ENCODE measurements at places on chromosomes 3 and 15.

- DNase-seq, result no peak
Measured at GRCh38 chr3:2910997-2911396, 199.2 kb downstream of the IL5RA start.

DNA sequence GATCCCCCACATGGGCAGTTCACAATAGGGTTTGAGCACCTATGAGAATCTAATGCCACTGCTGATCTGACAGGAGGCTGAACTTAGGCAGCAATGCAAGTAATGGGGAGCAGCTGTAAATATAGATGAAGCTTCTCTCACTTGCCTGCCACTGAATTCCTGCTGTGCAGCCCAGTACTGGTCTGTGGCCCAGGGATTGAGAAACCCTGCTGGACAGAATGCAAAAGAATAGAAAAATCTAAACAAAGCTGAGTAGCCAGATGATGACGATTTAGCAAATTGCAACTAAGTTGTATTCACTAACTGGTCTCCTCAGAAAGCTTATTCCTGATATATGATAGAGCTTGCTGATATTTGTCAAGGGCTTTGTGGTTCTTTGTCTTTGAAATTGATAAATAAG lies 34.3 kb upstream of the APH1B start:
- no peak for DNase-seq

- DNase-seq, result peak; percentile 40
Measured at GRCh38 chr15:41772720-41773331, 1.5 kb upstream of the MAPKBP1 start.

GRCh38 chr3:123394391-123395020 lies 54.4 kb downstream of the ADCY5 start:
- peak; percentile 45 for DNase-seq

DNA sequence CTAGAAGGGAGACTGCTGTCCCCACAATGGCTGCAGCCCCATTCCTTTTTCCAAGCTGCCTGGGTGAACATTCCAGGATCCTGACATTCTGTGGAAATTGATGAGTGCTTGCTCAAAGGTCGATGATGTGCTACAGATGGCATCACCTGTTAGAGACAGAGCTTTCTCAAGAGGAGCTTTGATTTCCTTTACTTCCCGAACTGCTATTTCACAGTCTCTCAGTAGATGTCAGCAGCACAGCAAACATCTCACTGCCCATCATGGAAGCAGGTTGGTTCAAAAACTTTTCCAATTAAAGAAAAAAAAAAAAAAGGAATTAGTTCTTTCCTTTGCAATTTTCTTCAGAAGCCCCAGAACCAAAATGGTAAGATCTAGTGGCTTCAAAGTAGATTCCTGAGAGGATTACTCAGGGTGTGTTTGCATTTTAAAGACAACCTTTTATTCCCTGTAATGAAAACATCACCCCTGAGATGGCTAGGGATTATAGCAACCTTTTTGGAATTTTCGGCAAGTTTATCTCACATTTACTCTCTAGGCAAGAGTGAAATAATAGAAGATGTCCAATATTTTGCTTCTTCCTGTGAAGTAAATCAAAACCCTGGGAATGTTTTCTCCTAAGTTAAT lies 44.8 kb downstream of the POLR2M start:
- DNase-seq, result no peak

DNA sequence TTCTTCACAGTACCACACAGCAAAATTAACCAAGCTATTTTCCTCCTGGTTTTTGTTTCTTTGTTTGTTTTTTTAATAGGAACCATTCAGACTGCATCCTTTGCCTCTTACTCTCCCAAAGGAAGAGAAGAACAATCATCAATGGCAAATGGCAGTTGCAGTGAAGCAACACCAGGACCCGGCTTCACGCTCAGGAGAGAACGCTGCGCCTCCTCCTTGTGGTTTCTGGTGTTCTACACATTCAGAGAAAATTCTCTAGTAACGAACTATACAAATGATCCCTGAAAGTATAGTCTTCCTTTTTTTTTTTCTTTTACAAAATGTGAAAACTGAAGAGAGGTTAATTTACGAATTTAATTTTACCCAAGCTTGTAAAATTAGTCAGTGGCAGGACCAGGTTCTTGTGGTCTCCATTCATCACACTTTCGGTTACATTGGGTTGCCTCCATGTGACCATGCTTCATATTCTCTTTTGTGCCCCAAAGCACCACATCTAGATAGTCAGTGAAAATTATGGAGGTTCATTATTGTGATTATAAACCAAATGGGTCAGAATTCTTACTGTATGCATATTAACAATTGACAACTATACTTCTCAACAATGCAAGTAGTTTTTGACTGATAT lies 10.6 kb upstream of the MINDY2 start:
- DNase-seq, result no peak

DNA sequence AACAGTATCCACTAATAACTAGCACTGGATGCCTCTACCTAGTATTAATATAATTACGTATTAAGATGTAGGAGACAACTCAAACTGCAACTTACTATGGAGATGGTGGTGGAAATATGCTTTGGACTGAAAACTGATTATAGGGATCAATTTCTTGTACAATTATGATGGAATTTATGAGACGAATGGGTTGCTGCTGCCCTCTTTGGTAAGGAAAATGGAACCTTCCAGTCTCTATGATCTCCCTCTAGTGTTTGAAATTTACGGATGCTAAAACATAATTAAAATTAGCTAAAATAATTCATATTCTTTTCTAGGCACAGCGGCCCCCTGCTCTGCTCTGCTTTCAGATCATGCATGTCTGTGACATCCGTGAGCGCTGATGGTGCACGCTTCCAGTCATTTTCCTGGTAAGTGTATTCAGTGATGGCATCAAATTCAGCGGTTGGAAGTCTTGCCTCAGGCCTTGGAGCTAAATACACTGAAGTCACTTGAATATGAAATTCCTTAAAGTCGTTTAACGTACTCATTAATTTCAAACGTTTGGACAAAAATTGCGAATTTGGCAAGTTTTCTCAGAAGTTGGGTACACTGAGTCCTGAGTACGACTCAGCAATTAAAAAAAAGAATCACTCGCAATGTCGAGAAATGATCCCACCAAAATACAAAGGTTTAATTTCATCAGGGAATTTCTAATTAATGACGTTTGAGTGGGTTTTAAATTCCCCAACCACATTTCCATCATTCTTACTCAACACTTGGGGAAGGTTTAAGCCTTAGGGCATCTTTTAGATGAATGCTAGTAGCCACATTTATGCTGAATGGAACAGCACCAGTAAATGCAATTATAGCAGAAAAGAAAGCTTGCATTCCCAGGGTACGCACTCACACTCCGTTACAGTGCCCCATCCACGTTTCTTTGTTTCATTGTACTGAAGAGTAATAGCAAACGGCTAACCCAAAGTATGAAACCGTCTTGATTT lies 132.6 kb downstream of the NR2F2 start:
- DNase-seq, result no peak

DNA sequence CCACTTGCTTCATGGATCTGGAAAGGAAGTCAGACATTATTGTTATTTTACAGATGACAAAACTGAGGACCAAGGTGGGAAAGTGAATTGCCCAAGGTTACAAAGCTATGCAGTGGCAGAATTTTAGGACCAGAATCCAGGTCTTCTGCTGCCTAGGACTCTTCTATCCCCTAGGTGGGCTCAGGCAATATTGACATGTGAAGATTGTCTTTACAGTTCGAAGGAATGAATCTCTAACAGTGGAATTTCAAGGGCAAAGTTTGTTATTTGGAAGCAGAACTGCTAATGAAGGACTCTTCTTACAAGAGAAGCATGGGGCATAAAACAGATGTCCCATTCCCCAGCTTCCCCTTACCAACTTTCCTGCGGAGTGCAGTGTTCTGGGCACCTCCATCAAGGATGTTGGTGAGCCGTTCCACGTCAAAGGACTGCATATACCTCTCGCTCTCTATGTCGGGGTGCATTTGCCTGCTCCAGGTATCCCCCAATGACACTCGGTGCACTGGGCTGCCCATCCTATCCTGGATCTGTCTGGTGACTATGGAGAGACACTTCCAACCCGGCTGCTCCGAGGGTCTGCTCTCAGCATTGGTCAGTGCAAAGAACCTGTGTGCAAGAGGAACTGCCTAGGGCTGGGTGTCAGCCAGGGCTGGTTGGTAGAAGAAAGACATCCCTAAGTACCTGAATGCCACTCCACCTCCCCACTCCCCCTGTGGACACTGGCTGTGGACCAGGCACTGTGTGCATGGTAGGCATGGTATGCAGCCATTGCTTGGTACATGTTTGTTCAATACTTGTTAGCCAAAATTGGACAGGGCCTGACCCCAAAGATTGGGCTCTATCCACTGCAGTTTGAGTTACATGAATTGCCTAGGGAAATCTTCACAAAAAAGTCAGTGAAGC lies 2.1 kb downstream of the ACOX2 start:
- no peak for DNase-seq

- DNase-seq, result no peak
Measured at GRCh38 chr15:67801926-67802914, 23.1 kb upstream of the SKOR1 start.

DNA sequence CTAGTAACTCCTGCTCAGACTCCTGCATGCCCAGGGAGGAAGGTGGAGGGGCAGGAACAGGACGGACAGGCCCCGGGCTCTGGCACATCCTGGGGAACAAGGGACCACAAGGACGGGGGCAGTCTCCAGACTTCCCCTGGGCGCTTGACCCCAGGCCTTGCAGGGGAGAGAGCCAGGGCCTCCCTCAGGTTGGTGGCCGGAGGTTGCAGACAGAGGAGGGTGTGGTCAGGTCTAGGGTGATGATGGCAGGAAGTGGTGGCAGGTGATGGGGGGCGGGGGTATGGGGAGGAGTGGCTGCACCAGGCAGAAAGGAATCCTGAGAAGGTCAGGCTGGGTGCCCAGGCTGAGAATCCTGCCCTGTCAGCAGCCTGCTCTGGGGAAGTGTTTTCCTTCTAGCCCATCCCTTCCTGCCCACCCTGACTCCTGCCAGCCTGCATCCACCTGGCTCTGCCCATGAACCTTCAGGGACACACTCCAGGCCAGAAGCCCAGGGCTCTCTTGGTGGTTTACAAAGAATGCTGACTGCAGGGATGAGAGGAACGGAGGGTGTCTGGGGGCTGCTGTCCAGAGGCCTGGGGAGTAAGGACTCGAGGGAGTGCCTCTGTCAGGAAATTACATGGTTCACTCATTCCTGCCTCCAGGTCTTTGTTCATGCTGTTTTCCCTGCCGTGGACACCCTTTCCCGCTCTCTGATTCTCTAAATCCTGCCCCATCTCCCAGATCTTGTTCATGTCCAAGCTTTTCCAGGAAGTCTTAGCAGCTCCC lies 15.8 kb downstream of the LOXL1 start:
- DNase-seq, result peak; percentile 26

GRCh38 chr15:52778457-52778856 lies 11.7 kb downstream of the ONECUT1 start:
- no peak for DNase-seq

DNA sequence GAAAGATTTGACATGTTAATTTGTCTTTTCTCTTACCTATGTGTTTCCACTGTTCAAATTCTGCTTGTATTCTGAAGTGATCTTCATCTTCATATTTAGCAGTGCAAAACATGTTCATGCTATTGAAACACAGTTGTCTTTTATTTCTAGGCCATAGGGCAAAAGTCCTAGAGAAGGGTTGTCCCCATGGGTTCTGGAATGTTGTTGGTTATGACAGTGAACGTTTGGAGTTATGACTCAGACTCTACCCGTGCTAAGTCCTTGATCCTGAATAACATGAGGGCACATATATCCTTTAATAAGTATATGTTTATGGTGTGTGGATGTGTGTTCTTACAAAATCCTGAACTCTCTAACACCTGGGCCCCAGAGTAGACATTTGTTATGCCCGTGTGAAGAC lies 23.0 kb upstream of the ARPP21 start:
- no peak for DNase-seq

DNA sequence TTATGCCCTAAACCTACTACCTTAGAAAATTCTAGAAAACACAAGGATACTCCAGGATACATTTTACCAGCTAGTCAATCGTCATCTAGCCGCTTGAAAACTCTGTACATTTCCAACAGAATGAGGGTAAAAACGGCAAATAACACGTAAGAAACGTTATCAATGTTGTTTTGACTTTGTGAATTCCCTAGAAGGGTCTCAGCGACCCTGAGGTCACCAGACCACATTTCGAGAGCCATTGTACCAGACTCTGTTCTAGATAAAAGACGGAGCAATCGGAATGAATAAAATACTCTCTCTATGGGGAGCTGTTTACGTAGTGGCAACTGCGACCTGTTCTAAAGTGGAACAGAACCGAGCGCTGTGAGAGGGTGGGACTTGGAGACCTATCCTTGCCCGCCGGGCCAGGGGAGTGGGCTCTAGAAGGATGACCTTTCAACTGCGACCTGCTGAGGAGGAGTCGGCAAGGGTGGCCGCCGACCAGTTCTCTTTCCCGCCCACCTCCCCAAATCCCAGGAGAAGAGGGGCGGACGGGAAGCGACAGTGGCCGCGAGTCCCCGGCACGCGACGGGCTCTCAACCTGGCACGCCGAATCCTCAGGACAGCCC lies 778 bp upstream of the AP4E1 start:
- peak; percentile 39 for DNase-seq

- DNase-seq, result no peak
Measured at GRCh38 chr3:145175626-145176025, 985.4 kb downstream of the PLOD2 start.

GRCh38 chr3:43996379-43997301 lies 245.0 kb upstream of the TOPAZ1 start:
- no peak for DNase-seq

- DNase-seq, result no peak
Measured at GRCh38 chr3:145006271-145006670, 1034.6 kb downstream of the DIPK2A start.

GRCh38 chr3:155560135-155560534 lies 184.7 kb downstream of the PLCH1 start:
- no peak for DNase-seq

GRCh38 chr15:81087066-81087465 lies 47.0 kb upstream of the CFAP161 start:
- no peak for DNase-seq

All from heart left ventricle (tissue), 16 donors.